ENCODE measurements at places on chromosomes 1 and 21.

GRCh38 chr21:16770266-16770665 lies 742.6 kb upstream of the CXADR start:
- no peak for DNase-seq

GRCh38 chr1:232222614-232223013 lies 407.3 kb downstream of the SIPA1L2 start:
- no peak for DNase-seq

DNA sequence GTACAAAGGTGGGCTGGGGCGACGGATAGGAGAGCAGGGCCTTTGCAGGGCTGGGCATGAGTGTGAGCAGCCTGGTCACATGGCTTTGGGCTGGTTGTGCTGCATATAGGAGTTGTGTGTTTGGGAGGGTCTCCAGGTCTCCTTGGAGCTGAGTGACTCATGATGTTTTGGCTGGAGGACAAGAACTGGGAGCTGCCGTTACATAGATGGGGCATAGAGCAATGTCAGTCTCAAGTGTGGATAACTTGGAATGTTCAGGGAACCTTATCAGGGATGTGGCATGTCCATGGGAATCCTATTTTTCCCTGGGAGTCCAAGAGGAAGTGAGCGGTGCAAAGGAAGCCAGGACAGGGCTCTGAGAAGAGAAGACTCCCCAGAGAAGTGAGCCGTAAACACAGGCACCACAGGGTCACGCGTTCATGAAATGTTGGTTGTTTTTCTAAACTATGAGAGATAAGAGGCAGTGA lies 136.4 kb upstream of the KCNE2 start:
- DNase-seq: peak; percentile 72

GRCh38 chr1:184262109-184262508 lies 124.7 kb upstream of the C1orf21 start:
- no peak for DNase-seq

DNA sequence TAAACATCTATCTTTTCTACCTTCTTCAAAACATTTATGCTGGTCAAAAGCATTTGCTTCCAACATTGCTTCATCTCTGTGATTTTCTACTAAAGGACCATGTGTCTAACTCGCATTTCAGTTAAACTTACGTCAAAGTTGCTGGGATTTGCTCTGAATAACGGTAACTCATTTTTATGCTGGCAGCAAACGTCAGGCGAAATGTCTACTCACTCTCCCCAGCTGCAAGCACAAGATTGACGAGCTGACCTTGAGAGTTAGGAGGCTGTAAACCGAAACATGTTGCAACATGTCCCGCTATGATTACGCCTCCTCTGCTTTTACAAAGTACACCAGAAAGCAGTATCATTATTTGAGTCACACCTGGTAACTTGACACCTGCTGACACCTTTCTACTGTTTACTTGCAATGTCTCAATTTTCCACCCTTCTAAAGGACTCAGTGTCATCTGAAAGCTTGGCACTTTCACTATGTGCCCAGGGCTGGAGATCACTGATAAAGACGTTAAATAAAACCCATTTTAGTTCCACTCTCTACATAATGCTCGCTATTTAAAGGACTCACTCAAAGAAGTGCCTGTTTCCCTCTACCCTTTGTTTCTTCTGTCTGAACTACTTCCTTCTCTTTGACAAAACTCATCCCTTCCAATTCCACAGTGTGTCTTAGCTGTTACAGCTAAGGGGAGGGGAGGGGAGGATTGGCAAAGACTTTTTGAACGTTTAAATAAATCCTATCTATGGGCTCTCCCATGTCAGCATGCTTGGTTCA lies 111.9 kb downstream of the PTPN14 start:
- no peak for DNase-seq

DNA sequence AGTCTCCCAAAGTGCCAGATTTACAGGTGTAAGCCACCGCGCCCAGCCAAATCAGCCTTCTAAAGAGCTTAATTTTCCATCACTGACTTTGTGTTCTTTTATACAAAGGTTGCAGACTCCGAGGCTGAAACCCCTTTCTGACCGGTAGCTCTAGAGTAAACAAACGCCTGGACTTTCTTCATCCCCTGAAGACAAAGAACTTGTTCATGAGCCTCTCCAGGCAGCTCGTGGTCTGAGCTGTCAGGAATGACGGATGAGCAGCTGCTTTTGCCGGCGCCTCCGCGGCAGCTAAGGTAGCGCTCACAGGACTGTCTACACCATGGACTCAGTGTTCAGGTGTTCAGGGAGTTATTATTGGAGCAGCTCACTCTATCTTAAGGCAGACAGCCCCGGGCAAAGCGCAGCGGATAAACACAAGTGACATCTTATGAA lies 128.5 kb upstream of the ERRFI1 start:
- DNase-seq: no peak
